Pulmonary artery endothelial cell (primary cell): ENCODE measurements at places on chromosomes 5 and 9. TPM values are rescaled to one million over a fixed set of nuclear protein-coding genes. Genes with fewer than 3 reads are reported as not detected.

DNA sequence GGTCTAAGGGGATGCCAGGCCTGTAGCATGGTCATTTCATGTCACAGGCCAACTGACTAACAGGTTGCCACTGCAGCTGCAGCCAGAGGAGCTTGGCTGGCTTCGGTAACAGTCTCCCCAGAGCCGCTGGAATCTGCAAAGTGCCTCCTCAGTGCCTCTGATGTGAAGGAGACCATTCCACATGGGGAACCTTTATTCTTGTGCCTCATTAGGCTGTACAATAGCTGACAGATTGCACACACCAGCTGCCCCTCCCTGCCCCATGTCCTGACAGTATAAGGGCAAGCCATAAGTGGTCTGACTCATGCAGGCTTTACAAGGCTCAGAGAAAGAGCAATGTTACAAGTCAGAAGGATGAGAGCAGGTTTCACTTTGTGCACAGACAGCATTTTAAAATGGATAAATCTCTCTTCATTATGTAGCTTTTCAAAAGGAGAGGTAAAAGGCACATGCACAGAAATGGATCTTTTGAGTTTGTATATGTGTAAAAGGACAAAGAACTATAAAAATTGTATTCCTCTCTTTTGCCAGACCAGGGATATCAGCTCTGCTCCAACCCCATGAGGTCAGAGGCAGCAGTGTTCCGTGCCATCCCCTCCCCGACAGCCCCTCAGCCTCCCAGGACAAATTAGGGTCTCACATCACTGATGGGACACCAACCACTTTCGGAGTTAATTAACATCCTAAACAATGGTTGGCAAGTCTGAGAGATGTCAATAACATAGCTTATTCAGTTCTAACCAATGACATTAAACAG lies 467.8 kb downstream of the TMEM232 start:
- DNase-seq = no peak

- no peak for DNase-seq
These were observed 32.1 kb upstream of the RASGRF2 start for GRCh38 chr5:80928073-80928472.

- no peak for DNase-seq
These were observed 92.2 kb upstream of the TRPC7 start for GRCh38 chr5:136457390-136458013.

SLC4A9 gene
- total RNA-seq = not detected in 2 replicates

DNA sequence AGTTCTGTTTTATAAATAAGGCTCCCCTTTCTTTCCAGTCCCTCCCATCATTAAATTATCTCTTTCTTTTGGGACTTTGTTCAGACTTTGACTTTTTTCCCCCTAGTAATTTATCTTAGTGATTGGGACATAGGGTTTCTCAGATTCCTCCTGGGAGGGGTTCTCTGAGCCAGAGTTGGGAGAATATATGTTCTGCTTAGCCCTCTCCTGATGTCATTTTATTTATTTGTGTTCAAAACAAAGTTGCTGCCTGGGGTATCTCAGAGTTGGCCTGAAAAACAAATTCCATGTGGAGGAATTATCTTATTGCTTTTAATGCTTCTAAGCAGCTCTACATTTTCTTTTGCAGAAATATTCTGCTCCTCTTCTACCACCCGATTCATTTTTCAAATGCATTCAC lies 211.0 kb downstream of the PCSK5 start:
- no peak for DNase-seq
